ENCODE measurements at places on chromosomes 13 and 19.

GRCh38 chr13:95544293-95544692, 8.2 kb upstream of the CLDN10 start:
- no peak for DNase-seq

DNA sequence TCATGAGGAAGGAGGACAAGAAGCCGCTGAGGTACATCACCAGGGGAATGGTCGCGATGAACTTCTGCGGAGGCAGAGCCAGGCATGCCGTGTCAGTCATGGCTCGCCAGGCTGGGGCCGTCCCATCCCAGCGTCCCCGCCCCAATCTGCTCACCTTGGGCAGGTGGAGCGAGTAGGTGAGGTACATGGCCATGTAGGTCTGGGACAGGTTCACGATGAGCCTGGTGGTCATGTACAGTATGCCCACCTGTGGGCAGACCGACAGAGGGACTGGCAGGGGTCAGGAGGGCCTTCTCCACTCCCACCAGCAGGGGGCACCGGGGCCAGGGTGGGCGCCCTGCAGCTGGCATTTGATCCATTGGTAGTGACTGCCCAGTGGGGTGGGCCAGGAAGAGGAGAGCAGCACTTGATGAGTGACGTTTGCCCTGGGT, 8.3 kb downstream of the TEKTIP1 start:
- DNase-seq = no peak

DNA sequence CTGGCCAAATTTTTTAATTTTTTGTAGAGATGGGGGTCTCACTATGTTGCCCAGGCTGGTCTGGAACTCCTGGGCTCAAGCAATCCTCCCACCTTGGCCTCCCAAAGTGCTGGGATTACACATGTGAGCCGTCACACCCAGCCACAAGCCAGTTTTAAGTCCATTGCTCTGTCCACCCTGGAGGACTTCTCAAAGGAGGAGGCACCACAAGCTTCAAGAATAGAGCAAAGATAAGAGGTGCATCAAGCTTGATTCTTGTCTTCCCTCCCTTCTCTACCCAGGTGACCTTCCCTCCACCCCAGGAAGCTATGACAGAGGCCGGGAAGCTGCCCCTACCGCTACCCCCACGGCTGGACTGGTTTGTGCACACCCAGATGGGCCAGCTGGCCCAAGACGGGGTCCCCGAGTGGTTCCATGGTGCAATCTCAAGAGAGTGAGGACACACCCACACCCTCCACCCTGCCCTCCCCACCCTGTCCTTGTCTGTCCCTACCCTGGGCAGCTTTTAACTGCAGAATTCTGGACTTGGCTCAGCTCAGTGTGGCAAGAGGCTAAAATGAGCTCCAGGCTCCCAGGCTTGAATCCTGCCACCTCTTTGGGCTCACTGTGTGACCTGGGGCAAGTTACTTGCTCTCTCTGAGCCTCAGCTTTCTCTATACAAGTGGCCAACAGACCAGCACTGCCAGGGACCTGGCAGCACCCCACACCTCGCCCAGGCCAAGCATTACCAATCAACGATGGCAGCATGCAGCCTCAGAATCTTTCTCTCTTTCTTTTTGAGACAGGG, 5.2 kb downstream of the HSH2D start:
- no peak for DNase-seq

DNA sequence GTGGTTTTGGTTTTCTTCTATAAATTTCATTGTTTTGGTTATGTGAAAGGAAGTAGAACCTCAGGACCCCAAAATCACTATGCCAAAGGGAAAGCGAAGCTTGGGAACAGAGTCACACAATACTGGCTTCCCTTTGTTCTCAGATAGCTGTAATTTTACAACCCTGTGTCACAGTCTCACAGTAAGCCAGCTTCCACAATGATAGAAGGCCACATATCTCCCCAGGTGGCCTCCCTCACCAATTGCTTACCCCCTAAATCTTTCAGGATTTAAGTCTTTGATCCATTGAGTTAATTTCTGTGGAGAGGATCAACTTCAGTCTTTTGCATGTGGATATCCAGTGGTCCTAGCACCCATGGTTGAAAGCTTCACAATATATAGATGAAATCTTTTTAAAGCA, 58.7 kb downstream of the SLC15A1 start:
- no peak for DNase-seq

- DNase-seq = no peak
These were observed 259.6 kb downstream of the TSHZ3 start for GRCh38 chr19:31089681-31090080.

GRCh38 chr19:17415121-17415520, 4.7 kb upstream of the MVB12A start:
- DNase-seq = no peak

DNA sequence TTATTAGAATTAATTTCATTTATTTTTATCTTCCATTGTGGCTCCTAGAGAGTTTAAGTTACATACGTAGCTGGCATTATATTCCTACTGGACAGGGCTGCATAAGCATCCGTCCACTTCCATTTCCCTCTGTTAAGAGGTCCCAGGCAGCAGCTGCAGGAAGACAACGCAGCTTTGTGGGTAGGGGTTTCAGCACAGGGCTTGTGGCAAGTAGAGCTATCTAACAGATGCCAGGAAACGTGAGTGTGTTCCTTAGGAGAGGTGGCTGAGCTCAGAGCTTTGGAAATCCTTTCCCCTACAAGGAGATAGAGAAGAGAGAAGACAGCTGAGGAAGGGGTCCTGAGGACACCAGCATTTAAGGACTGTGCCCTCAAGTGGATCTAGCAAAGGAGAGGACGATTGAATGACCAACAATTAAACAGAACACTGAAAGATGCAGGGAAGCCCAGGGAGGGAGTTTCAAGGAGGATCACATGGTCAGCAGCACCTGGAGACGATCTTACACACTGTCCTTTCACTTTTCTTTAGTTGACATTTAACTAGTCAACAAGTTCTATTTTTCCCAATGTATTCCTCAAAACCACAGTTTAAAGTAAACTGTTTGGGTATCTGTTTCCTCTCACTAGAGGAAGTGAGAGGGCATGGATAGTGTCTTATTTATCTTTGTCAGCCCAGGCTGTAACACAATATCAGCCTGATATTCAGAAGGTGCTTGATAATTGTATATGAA, 2.3 kb upstream of the N4BP2L1 start:
- no peak for DNase-seq

DNA sequence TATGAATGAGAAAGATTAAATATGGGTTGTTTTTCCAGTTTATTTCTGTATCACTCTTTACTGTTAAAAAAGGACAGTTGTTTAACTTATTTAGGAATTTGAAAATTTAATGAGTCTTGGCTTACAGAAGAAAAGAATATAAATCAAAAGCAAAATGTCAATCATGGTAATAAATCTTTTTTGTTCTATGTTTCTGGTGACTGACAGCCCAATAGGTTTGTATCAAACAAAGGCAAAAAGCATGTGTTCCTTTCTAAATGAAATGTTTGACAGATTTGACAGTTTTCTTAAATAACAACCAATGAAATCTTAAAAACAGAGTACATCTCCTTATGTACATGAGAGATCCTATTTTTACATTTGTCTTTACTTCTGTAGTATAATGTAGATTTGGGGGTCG, 11.0 kb downstream of the PCDH9 start:
- no peak for DNase-seq

DNA sequence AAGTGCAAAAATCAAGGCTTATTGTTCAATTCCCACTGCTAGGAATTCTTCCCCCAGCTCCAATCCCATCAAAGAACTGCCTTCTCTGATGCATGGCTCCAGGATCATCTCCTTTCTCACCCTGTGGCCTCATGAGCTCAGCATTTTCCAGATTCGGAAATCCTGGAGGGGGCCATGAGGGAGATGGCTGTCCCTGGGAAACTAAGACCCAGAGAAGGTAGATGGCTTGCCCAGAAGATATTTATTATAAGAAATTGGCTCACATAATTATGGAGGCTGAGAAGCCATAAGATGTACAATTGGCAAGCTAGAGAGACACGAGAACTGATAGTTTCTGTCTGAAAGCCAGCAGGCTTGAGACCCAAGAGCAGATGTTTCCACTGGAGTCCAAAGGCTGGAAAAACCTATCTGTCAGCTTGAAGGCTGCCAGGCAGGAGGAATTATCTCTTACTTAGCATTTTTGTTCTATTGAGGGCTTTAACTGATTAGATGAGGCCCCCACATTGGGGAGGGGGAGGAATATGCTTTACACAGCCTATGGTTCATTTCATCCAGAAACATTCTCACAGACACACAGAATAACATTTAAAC, 58.6 kb downstream of the GADD45B start:
- DNase-seq = no peak

GRCh38 chr13:64234255-64234654, 2818.6 kb upstream of the PCDH20 start:
- no peak for DNase-seq

- no peak for DNase-seq
These were observed 14.1 kb downstream of the PRR36 start for GRCh38 chr19:7859831-7860713.

DNA sequence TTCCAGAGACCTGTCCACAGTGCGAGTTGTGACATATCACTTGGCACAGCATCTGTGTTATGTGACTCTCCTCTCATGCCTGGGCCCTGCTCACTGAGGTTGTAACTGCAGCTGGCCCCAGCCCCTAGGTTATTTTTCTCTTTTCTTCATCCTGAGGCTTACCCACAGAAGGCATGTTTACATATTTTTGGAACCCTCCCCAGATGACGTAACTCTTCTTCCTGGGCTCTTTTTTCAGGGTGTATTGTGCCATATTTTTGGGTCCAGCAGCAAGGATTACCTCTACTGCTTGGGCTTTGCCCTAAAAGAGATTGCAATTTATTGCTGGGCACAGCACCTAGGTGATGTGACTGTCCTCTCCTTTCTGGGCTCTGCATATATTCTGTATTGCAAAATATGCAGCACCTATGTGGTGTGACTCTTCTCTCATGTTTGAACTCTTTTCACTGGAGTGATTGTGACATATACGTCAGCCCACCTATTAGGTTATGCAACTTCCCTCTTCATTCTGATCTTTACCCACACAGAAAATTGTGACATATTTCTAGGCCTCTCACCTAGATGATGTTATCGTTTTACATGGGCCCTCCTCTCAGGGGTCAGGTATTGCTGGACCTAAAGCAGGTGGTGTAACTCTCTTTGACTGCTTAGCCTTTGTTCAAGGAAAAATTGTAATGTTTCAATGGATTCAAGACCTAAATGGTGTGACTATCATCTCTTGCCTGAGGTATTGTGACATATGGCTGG, 64.5 kb upstream of the ZNF724 start:
- no peak for DNase-seq

DNA sequence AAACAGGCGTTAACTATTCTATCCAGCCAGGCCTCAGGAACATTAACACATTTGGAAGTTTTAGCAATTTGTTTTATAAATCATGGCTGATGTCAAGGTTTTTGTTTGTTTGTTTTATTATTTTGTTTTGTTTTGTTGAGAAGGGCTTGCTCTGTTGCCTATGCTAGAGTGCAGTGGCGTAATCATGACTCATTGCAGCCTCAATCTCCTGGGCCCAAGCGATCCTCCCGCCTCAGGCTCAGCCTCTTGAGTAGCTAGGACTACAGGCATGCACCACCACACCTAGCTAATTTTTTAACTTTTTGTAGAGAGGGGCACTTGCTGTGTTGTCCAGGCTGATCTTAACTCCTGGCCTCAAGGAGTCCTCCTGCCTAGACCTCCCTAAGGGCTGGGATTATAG, 28.3 kb downstream of the NUP58 start:
- peak; percentile 34 for DNase-seq

DNA sequence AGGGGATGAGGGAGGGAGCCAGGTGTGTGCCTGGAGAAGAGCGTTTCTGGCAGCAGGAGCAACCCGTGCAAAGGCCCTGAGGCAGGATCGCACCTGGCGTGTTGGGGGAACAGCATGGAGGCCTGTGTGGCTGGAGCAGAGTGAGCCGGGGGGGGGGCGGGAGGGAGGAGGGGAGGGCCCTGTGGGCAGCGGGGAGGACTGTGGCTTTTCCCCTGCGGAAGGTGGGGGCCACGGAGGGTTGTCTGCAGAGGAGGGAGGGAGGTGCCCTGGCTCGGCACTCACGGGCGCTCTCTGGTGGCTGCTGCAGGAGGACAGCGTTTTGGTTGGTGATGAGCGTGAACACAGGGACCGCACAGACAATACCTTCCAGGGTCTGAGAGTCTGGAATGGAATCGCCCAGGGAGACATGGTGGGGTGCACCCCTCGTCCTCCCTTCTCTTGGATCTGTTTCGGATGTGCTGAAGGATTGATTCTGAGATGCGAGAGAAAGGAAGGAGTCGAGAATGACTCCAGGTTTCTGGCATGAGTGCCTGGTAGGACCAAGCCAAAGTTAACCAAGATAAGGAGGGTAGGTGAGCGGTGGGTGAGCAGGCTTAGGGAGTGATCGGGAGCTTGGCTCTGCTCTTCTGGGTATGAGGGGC, 6.5 kb downstream of the RAB11B start:
- peak; percentile 64 for DNase-seq

- DNase-seq = no peak
These were observed 1486.8 kb downstream of the EFNB2 start for GRCh38 chr13:105048677-105049076.

DNA sequence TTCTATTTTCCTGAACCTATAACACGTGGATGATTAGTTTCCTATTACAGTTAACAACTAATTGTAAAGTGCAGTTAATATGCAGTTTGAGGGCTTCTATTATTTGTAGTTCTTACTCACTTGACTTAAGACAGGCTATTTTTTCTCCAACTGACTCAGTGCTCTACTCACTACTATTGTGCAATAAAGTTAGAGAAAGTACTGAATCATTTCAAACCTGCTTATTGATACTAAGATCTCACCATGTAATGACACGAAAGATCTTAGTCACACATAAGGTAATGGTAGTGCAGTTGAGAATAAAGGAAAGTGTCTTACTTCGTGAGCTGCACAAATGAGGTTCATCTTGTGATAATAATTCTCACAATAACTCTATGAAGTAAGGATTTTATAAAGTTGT, 22.8 kb upstream of the ITM2B start:
- DNase-seq = peak; percentile 89

DNA sequence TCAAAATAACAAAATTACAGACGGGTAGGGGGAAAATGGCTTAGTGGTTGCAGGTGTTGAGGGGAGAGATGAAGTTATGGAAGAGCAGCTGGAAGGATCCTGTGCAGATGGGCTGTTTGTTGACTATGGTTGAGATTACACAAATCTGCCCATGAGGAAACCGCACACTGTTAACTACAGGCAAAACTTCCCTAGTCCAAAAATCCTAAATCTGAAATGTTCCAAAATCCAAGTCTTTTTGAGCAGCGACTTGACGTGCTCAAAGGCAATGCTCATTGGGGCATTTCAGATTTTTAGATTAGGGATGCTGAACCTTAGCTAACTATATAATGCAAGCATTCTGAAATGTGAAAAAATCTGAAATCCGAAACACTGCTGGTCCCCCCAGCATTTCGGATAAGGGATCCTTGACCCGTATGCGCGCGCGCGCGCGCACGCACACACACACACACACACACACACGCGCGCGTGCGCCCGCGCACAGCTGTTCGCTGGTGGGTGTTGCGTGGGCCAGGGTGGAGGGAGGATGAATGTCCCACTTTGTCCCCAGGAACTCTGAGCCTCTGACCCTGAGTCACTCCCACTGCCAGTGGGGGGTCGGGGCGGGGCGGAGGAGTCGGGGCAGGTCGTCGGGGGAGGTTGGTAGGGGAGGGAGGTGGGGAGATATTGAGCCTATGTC, 6.8 kb downstream of the F2RL3 start:
- DNase-seq = no peak

- no peak for DNase-seq
These were observed 27.8 kb downstream of the ANKRD10 start for GRCh38 chr13:110886870-110887596.

- peak; percentile 82 for DNase-seq
These were observed 2.3 kb downstream of the EEF2 start for GRCh38 chr19:3982701-3983541.

Measured in kidney tubule cell (primary cell).